ENCODE measurements at places on chromosomes 5 and 9.
A peak's percentile ranks its signal among the peaks of the same experiment; 100 is the strongest.

DNA sequence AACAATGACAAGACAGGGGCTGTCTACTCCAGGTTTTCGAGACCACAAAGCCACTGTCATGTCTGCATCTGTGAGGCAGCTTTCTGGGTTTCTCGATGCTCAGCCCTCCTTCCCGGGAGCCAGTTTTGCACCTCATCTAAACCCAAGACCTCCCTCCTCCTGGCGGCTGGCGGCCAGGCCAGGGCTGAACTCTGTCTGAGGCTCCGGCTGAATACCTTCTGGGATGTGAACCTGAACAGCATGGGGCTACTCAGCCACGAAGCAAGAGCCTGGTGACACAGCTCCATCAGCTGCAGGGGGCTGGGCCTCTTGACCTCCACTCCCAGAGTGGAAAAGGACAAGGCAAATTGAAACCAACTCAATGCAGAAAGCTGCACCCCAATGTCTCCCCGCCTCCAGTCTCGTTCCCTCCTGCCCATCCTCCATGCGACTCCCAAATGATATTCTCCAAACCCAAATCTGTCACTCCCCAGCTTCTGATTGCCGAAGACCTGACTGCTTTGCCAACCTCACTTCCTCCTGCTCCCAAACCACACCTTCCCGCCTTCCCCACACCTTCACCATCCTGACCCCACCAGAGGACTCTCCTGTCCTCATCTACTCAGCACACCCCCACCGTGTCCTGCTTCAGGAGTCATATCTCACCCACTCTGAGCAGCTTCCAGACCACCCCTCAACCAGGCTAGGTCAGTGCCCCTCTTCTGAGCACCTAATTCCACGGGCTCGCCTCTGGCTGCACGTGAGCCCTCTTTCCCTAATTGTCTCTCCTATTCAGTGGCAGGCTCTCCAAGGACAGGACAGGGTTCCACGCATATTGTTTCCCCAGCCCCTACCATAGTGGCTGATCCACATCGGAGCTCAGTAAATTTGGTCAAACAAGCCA, 4.5 kb downstream of the ANKS6 start:
- DNase-seq, result no peak

DNA sequence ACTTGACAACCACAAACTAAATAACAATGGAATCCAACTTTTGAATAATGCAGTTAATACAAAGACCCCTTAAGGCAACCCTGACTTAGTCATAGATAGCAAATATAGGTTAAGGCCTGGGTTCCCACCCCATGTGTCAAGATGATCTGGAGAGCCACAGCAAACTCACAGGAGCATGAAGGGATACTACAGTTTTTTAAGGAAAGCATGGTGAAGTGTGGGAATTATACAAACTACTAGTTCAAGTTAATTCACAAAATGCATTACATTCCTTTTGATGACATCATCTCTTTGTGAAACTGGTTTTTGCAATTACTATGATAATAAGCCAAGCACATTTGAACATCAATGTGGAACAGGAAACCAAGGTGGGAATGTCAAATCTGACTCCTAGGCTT, 50.6 kb downstream of the LHFPL2 start:
- no peak for DNase-seq

GRCh38 chr5:172769616-172770373, 1.2 kb downstream of the DUSP1 start:
- DNase-seq, result no peak

DNA sequence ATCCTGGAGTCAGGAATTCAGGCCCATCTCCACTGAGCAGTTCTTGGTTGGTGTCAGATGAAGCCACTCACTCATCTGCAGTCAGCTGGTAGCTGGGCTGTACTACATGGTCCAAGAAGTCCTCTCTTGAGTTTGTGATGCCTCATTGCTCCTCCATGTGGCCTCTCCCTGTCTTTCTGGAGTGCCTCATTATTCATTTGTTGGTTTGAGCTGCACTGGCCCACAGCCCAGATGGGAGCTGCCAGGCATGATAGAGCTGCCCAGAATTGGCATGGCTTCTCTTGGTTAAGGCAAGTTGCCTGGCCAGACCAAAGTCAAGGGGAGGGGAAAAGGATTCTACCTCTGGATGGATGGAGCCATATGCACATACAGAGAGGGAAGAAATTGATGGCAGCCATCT, 8.0 kb downstream of the PTCD2 start:
- DNase-seq, result no peak

DNA sequence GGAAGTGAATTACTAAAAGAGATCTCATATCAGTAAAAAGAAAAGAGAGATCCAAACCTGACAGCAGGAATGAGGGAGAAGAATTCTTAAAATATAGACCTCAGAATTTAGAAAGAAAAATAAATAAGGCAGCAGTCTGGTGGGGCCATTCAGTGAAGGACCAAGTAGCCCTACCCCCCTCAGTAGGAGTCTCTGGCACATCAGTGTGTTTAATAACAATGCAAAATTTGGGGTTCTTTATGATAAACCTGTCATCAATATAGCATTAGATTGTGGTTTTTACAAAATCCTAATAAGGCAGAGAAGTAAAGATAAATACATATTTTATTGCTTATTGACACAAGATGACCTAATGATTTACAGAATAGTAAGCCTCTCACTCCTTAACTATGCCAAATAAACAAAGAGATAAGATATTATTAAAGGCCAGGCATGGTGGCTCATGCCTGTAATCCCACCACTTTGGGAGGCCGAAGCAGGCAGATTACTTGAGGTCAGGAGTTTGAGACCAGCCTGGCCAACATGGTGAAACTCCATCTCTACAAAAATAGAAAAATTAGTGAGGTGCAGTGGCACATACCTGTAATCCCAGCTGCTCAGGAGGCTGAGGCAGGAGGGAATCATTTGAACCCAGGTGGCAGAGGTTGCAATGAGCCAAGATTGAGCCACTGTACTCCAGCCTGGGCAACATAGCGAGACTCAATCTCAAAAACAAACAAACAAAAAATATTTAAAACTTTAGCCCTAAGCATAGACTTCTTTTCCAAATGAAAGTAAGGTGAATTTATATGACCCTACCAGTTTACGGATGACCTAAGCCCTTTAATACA, 108.6 kb downstream of the BASP1 start:
- DNase-seq, result no peak

- DNase-seq, result no peak
Observed at GRCh38 chr5:120124961-120125360, 339.1 kb upstream of the PRR16 start.

DNA sequence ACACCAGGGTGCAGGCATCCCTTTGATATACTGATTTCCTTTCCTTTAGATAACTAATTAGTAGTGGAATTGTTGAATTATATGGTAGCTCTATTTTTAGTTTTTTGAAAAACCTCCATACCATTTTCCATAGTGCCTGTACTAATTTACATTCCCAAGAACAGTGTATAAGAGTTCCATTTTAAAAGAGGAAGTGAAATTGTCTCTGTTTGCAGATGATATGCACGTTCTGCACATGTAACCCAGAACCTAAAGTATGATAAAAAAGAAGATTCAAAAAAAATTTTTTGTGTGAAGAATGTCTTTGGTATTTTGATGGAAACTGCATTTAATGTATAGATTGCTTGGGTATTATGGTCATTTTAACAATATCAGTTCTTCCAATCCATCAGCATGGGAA, 424.0 kb upstream of the CCNH start:
- no peak for DNase-seq

- DNase-seq, result no peak
Observed at GRCh38 chr9:79264511-79265355, 307.0 kb upstream of the TLE4 start.

- no peak for DNase-seq
Observed at GRCh38 chr5:174273325-174273724, 227.8 kb downstream of the NSG2 start.

- DNase-seq, result no peak
Observed at GRCh38 chr9:98678244-98678842, 30.4 kb downstream of the GABBR2 start.

DNA sequence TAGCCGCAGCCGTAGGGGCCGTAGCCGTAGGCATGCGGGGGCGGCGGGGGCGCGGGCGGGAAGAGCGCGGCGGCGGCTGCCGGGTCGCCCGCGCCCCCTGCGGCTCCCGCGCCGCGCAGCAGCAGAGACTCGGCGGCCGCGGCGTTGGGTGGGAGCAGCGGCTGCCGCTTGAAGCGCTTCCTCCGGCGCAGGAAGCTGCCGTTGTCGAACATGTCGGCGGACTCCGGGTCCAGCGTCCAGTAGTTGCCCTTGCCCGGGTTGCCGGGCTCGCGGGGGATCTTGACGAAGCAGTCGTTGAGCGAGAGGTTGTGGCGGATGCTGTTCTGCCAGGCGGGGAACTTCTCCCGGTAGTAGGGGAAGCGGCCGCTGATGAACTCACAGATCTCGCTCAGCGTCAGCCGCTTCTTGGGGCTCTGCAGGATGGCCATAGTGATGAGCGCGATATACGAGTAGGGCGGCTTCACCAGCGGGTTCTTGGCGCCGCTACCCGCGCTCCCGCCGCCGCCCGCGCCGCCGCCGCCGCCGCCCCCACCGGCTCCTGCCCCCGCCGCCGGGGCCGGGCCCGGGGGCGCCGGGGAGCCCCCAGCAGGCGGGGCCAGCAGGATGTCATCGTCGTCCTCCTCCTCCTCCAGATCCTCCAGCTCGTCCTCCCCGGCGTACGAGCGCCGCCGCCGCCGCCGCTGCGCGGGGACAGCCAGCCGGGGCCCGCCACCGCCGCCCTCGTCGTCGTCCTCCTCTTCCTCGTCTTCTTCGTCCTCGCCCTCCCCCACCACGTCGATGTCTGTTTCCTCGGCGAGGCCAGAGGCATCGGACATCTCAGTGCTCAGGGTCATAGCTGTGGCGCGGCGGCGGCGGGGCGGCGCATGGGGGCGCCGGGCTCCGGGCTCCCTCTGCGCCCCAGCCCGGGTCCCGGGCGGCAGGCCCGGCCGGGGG, 781 bp downstream of the FOXD1 start:
- DNase-seq, result peak; percentile 28

GRCh38 chr9:18979367-18979766, 53.6 kb downstream of the SAXO1 start:
- no peak for DNase-seq

GRCh38 chr5:126449751-126450271, 26.6 kb downstream of the GRAMD2B start:
- DNase-seq, result no peak

GRCh38 chr5:41891066-41891707, 13.0 kb upstream of the RIMOC1 start:
- DNase-seq, result no peak

- DNase-seq, result no peak
Observed at GRCh38 chr9:19782005-19782404, 6.8 kb downstream of the SLC24A2 start.

GRCh38 chr5:84688566-84688965, 303.9 kb upstream of the EDIL3 start:
- no peak for DNase-seq

- no peak for DNase-seq
Observed at GRCh38 chr5:104793031-104793754, 1230.6 kb upstream of the NUDT12 start.

DNA sequence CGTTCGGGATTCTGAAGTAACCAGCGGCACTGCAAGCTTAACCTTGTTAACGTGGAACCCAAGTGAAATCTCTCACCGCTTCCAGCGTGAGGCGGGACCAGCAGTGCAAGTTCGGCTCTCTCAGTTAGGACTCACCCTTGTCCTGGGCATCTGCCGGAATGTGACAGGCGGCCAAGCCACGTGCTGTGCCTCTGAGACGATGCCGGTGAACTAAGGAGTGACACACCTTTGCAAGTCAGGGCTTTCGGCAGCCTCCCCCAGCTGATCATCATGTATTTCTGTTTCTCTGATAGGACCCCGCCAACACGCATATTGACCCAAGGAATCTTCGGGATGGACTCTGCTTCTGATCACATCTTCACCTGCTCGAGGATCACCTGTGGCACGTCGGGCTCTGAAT, 415.0 kb upstream of the IRX1 start:
- no peak for DNase-seq

GRCh38 chr5:160359816-160360215, 10.6 kb downstream of the C1QTNF2 start:
- no peak for DNase-seq

DNA sequence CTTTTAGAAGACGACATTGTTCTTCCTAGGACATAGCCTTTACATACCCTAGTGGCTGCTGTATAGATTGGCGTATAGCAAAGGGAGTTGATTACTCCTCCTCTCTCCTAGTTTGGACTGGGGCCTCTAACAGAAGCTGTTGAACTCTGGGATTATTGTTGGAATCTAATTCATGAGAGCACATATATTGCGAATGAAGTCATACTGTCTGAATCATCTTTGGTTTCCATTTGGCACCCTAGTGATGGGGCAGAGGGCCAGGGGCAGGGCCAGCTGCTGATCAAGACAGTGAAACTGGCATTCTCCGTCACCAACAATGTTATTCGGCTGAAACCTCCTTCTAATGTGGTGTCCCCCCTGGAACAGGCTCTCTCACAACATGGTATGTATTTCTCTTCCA, 40.3 kb downstream of the NUP188 start:
- DNase-seq, result no peak

DNA sequence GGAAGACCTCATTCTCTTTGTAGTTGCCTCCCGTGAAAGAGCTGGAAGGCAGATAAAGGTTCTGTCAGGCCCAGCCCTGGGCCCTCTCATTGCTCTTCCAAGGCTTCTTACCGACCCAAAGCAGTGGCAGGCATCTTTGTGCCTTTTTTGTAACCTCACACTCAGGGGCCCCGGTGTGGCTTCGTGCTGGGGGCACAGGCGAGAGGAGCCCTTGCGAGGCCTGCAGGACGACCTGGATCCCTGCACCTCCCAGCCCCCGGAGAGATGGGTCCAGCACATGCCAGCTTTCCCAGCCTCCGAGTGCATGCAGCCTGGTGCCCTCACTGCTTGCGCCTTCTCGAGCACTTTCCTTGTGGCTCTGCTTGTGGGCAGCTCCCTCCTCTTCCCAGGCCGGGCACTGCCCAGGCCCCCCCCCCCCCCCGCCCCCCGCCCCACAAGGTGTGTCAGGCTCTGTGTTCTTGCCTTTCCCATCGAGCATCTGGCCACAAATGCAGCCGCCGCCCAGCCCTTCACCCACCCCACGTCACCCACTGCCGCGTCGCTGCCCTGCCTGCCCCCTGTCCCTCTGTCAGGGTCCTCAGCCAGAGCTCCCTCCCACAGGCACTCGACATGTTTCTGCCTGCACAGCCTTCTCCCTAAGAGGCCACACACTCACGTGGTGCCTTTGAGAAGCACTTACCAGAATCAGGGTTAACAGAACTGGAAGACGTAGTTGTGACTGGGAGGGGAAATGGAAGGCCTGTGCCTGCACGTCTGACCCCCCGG, 63.7 kb upstream of the CACNA1B start:
- no peak for DNase-seq

DNA sequence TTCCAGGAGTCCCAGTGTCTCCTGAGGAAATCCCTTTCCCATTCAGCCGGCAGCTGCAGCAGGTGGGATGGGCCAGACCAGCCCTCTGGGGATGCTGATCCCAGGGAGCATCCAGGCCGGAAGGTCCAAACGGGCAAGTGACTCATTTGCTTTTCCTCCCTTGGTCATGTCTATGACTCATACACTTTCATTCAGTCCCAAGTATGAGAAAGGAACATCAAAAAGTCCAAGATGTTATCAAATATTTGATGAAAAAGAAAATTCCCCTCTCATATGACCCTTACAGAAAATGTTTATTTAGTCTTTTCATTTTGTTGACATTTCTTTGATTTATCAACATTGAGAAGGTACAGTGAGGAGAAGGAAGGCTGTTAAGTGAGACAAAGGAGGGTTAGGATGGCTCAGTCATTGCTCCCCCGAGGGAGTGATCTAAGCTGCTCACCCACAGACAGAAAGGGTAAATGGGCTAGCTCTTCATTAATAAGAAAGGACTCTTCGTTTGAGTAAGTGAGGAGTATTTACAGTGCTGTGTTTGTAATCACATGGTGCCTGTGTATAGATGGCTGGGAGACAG, 117.6 kb upstream of the ANKRD55 start:
- peak; percentile 16 for DNase-seq

- DNase-seq, result no peak
Observed at GRCh38 chr9:122118343-122119165, 25.4 kb upstream of the TTLL11 start.
